ENCODE measurements at places on chromosomes 12 and 14.

DNA sequence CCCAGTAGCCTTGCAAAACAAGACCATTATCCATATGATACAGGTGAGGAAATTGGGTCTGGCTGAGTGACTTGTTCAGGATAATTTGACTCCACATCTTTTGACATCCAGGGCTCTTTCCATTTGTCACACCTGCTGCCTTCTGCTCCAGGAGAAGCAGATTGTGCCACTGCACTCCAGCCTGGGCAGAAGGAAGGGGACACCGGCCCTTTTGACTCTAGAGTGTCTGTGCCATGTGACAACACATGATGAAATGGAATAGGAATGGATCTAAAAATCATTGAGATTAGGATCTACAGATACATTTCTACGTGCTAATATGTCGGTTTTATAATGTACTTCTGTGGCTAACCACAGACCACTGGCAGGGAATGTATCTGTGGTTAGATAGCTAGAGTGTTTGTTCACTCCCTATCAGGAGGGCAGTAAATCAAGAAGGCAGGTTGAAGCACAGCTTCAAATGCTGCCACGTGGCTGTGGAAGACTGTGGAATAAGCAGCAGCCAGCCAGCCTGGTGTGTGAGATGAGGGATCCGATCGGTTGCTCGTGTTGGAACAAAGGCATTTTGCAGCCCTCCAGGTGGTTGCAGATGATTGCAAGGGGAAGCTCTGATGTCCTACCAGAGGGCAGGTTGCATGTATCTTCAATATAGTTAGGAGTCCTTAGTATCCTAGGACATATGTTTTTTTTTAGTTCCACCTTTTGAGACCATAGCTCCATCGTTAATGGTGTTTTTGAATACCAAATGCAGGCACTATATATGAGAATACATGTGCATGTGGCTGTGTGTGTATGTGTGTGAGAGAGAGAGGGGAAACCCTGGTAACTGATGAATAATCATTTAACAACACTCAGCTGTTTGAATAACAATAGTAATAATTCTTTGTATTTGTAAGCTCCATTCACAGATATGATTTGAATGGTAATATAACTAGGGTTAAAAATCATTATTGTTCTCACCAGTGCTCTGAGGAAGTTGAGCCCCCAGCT lies 28.6 kb downstream of the EML1 start:
- no peak for DNase-seq

GRCh38 chr12:94609917-94610443 lies 40.4 kb downstream of the TMCC3 start:
- DNase-seq: no peak

DNA sequence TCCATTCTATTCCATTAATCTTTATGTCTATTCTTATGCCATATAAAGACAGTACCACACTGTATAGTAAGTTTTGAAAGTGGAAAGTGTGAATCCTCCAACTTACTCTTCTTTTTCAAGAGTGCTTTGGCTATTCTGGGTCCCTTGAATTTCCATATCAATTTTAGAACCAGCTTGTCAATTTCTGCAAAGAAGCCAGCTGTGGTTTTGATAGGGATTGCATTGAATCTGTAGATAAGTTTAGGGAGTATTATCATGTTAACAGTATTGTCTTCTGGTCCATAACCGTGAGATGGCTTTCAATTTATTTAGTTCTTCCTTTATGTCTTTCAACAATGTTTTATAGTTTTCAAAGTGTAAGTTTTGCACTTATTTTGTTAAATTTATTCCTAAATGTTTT lies 34.2 kb upstream of the GCH1 start:
- no peak for DNase-seq

DNA sequence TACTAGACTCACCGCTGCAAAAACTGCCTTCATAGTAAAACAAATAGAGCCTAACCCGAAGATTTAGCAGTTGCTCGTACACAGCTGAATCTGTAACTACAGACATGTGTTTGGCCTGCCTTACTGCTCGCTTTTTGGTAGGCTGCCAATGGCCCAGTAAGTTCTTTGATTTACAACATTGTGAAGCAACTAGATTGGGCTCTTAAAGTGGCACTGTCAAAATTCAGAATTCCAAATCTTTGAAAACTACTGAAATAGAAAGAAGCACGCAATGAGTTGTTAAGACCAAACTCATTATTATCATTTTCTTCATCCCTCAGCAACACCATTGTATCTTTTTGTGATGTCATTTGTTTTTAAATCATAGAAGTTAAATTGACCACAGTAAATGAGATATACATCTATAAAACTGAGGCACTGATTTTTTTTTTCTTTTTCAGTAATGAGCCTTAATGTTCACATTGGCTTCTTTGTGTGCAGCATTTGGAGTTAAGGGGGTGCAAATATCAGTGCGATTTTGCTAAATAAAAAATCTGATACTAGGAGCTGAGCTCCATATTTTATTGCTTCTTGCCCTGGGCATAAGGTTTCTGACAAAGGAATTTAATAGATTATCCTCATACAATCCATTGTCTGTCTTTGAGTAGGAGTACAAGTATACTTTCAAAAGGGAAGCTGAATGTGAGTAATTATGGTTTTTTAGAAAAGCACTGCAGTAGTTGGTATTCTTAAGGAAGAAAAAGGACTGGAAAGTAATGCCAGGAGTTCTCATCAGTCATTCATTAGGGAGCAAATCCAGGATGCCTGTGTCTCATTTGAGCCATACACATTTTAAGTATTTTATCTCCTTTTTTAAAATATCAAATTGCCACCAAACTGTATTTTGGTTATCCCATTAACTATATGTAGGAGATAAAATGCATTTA lies 138.5 kb downstream of the KICS2 start:
- no peak for DNase-seq

DNA sequence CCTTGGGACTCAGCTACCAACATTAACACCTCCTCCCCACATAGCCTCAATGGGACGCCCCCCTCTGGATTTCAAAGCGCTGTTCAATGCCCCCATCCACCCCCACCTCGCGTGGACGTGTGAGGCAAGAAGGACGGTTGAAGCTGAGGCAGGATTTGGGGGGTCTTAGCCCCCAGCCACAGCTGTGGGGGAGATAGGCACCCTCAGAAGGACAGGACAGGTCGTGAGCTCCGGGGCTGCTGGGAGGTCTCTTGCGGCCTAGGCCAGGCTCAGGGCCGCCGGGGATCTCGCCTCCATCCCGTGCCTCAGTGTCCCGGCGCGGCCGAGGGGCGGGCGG lies 8.3 kb upstream of the SP7 start:
- no peak for DNase-seq

- no peak for DNase-seq
These were observed 131.3 kb upstream of the HIF1A start for GRCh38 chr14:61563880-61564617.

- DNase-seq: no peak
These were observed 70.4 kb downstream of the RPL10L start for GRCh38 chr14:46581036-46581671.

DNA sequence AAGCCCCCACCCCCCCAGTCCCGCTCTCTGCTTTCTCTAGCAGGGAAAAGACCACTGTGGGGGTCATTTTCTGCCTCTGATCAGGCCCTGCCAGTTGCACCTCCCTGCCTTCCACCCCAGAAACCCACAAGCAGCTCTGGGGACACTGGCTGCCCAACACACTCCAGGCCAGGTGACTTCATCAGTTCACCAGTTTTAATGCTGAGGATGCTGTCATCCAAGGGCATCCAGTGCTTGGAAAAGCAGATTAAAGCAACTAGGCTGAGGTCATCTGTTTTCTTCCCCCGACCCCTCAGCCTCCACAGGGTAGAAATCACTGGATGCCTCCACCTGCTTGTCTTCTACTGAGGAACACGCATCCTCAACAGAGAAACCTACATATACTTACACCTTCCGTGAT lies 282.4 kb downstream of the DPF3 start:
- DNase-seq: no peak

GRCh38 chr12:2693244-2693860 lies 101.4 kb upstream of the FKBP4 start:
- no peak for DNase-seq

DNA sequence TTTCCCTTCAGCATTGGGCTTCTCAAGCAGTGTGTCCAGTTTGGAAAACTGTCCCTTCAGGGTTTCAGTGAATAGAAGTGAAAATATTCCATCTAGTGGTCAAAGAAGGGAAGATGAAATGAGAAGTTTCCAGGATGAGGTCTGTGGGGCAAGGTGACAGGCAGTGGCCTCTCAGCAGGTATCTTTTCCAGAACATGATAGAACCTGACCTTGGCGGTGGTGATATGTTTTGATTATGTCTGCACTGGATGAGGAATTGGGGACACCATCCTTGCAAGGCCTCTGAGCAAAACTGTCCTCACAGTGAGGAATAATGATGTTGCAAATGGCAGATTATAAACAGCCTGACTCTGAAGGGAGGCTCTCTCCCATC lies 4.7 kb downstream of the GPX2 start:
- no peak for DNase-seq

- no peak for DNase-seq
These were observed at the start of gene SMOC1 for GRCh38 chr14:69879175-69880043. TSS of gene SMOC1 (plus strand) at chr14:69879416. CDS start at chr14:69879679, 263 bp downstream.

DNA sequence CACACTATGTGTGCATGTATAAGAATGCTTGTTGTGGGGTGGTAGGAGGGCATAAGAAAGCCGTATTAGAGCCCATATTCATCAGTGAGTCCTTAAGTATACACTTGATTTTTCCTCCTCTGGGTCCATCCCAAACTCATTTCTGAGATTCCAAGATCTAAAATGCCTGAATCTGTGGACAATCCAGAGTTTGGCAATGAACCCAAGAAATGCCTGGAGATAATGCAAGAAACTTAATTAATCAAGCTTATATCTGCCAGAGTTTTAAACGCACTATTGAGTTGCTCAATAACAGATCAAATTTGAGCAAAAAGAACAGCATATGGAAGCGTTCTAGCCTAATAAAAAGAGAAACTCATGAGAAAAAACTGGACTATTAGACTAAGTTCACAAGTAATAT lies 143.4 kb upstream of the NAV3 start:
- DNase-seq: no peak

DNA sequence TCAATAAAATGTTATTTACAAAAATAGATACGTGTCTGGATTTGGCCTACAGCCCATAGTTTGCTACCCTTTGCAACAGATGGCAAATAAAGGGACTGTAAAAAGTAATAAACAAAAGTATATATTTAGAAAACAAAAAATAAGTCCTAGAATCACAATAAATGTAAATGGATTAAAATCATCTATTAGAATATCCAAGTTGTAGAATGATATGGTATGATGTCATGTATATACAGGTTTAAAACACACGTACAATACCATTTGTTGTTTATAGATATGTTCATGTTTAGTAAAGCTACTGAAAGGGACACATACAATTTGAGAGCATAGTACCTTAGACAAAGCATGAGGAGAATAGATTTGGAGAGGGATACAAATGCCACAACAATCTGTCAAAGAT lies 219.5 kb downstream of the BCL11B start:
- no peak for DNase-seq

DNA sequence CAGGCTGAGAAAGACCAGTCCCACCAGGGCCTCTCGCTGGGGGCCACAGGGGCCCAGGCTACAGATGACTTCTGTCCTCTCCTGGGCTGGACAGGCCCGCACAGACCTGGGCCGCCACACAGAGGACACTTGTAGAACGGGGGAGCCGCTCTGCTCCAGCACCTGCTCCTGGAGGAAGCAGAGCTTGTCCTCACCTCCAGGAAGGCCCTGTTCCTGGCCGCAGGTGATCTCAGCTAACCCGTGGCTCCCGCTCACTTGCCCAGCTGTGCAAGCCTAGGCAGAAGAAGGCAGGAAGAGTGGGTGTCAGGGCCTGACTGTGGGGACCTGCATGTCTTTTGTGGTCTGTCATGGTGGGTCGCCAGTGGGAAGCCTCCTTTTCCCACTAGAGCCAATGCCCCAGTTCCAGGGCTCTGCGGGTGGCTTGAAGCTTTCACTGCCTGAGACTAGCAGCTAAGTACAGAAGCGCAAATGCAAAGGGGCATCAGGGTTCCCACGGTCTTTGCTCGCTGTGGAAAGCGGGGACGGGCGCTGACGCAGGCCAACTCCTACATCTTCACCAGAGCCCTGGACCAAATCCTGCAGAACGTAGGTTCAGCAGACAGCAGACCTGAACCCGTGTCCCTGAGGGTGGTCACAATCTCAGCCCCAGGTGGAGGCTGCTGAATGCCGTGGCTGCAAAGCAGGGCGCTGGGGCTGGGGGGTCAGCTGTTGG lies 8.8 kb upstream of the CEP170B start:
- DNase-seq: no peak

DNA sequence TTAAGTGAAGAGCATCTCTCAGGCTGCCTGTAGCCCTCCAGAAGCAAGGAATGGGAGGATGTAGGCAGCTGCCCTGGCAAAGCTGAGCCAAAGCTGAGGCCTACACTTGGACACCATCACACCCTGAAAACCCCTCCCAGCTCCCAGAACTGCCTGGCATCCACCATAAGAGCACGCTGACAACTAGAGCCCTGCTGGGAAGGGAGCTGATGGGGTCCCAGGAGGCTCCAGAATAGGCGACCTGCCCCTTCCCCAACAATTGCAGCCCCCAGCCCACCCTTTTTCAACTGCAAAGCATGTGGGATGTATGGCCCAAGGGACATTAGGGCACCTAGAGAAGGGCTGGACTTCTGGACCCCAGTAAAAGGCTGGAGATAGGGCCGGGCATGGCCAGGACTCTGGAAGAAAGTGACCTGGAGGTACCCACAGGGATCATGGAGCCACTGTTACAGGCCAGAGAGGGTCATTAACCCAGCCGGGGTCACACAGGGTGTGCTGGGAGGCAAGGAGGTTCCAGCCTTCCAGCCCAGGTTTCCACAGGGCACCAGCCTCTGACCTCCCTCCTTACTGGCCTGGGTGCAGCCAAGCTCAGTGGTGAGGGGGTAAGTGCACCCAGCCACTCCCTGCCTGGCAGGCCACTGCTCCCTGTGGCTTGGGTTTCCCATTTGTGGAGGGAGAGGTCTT lies 27.8 kb downstream of the FAM222A start:
- no peak for DNase-seq

DNA sequence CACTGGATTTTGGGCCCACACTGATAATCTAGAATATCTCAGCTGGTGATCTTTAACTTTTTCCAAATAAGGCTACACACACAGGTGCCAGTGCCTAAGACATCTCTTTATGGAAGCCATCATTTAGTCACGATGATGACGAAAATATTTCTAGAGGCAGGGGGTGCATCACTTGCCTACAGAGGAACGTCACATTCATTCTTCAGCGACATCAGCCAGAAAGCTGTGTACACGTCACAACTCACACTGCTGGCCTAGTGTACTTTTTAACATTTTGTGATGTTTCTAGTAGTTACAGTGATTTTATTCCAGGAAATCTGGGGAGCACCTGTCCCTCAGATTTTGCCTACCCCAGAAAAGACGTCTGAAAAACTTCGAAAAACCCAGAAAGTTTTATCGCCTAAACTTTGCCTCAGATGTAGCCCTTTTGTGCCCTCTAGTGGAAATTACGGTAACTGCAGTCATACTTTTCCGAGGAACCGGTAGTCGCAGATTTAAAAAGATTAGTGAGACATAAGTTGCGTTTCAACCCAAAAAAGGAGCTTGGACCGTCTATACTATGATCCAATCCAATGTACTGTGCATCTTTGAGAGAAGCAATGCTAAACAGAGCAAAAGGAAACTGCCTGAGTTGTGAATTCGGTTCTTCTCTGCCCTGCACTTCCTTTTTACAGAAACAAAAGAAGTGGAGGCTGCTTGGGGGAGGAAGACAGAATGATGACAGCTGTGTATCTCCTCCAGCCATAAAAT lies 64.3 kb upstream of the STON2 start:
- no peak for DNase-seq

Data from activated gamma-delta T cell (primary cell).